ENCODE measurements at places on chromosomes 11 and 22. TPM values are rescaled to one million over a fixed set of nuclear protein-coding genes. Genes with fewer than 3 reads are reported as not detected.
A peak's percentile ranks its signal among the peaks of the same experiment; 100 is the strongest.

- DNase-seq = peak; percentile 43
These were observed 40.6 kb downstream of the OR4D9 start for GRCh38 chr11:59551659-59552521.

DNA sequence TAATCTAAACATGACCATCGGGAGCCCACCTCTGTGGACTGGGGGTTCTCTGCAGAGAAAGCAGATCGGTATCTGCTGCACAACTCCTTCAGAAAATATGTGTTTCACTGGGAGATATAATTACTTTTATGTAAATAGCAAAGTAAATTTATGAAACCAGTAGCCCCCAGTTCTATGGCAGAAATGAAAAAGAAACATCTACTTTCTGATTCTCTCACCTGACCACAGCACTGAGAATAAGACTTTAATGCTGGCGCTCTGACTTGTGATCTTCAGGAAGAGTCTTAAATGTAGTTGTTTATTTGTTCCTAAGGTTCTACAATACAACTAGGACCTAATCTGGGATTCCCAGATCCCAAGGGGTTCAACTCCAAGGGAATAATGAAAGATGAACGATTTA is 518.0 kb downstream of the DLG2 start:
- peak; percentile 4 for DNase-seq

DNA sequence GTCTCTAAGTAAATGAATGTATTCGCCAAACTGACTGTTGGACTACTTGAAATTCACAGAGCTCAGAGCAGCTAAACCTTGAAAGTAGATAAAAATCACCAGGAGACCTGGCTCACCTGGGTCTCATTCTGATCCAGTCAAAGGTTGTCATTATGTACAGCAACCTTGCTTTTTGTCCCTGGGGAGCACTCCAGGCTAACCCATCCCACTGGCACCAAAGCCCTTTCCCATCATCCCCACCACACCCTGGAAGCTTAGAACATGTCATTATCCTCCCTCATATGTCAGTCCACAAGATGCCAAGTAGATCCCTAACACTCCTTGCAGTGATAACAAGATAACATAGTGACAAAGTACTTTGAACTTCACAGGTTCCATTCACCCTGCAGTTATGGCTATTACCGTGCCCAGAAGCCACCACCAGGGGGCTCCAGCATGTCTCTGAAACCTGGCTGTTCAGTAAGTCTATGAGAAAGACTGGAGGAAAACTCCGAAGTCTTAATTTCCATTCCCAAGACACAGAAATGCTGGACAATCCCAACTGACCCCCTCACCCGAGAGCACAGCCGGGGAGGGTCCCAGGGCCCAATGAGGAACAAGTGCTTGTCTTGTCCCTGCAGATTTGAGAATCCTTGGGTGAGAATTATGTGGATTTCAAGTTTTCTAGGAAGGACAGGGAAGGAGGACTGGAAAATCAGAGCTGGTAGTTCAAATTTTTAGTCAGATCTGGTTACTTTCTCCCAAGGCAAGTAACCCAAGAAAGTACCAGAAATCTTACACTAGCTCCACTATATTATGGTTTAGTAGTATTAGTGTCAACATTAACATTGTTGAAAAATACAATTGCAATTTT is 43.0 kb upstream of the USP47 start:
- peak; percentile 69 for DNase-seq

Gene ZBTB44
- 73.9 TPM for total RNA-seq

Gene KCNQ1OT1
- total RNA-seq = 3.4 TPM

Gene TMEM45B
- total RNA-seq = not detected

Gene MICAL3
- 210 TPM for total RNA-seq

Gene SYT13
- not detected for total RNA-seq
